ENCODE measurements at places on chromosomes 6 and 20. TPM values are rescaled to one million over a fixed set of nuclear protein-coding genes. Genes with fewer than 3 reads are reported as not detected.

ELOVL2 gene
- not detected for total RNA-seq

SH3BGRL2 gene
- 0.20 TPM for total RNA-seq

ADAT2 gene
- total RNA-seq, result 3.7 TPM

CPNE5 gene
- 0.12 TPM for total RNA-seq

SOX12 gene
- total RNA-seq, result 24.9 TPM

BTN1A1 gene
- total RNA-seq, result not detected

NRSN2 gene
- total RNA-seq, result 61.8 TPM

SSTR4 gene
- total RNA-seq, result not detected

FAM209A gene
- total RNA-seq, result 0.33 TPM

PAQR8 gene
- 2.0 TPM for total RNA-seq

SYCP2L gene
- not detected for total RNA-seq

BACH2 gene
- total RNA-seq, result not detected

SMLR1 gene
- total RNA-seq, result not detected

RGS17 gene
- total RNA-seq, result 0.28 TPM

SAPCD1 gene
- total RNA-seq, result 1.3 TPM

All from HFFc6 (cell line).